ENCODE measurements at places on chromosomes 16 and 17.

GRCh38 chr17:61422116-61422799 lies 22.6 kb downstream of the TBX2 start:
- no peak for DNase-seq

DNA sequence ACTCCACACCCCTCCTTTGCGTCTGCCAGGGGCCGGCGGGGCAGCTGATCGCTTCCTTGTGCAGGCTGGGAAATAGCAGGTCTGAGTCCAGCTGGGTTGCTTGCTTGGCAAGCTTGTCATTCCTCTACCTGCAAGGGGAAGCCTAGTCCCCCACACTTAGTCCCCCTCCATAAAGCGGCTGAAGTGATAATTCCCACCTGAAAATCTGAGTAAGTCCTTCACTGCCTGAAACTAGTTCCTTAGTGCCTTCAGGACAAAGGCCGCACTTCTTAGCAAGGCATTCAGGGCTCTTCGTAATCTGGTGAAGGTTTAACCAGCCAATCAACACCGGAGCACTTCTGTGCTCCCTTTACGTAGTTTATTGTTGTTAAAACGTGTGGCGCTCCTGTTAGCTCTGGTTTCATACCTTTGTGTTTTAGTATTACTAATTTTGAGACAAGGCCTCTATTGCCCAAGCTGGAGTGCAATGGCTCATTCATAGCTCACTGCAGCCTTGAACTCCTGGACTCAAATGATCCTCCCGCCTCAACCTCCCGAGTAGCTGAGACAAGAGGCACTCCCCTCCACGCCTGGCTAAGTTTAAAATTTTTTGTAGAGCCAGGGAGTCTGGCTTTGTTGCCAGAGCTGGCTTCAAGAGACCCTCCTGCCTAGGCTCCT lies 817 bp downstream of the PSKH1 start:
- peak; percentile 64 for DNase-seq

GRCh38 chr17:1754430-1755112 lies 7.3 kb upstream of the SERPINF1 start:
- DNase-seq, result no peak

DNA sequence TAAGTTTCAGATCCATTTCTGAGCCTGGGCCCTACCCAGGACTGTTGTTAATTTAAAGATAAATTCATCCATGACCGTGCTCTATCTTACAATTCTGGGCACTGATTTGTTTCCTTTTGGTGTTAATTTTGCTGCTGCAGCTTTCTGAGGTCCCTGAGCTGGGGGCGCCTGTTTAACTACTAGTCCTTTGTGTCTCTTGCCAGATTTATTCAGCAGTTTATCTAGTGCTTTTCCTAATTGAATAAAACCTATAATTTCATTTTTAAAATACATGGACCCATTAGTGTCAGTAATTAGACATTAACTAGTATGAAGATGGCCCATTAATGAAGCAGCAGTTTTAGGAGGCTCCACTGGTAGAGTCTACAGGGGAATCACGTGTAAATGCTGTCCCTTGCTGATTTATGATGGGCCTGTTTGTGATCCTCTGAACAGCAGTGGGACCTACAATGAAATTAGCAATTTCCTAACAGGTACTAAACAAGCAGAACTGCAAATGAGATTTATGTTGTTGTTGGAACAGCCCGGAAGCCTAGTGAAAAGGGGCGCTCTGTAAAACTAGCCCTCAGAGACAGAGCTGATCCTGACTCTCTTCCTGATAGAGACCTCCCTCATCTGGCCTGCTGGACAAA lies 54.7 kb downstream of the HS3ST2 start:
- no peak for DNase-seq

DNA sequence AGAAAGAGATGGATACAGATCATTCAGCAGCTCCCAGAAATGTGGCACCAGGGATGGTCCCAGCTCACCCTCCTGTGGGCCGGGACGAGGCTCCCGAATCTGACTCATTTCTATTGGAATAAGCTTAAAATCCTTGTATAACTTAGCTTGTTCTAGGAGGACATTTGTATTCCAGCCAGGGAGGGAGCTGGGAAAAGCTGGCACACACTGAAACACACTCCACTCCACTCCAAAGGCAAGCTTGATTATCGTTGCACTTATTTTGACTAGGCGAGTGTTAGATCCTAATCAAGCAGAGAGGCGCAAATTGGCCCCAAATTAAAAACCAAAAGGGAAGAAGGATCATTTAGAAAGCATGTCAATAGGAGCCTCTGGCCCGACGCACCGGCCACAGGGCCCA lies 339.5 kb downstream of the HS3ST4 start:
- DNase-seq, result no peak

GRCh38 chr16:17070882-17071592 lies 399.7 kb downstream of the XYLT1 start:
- no peak for DNase-seq

DNA sequence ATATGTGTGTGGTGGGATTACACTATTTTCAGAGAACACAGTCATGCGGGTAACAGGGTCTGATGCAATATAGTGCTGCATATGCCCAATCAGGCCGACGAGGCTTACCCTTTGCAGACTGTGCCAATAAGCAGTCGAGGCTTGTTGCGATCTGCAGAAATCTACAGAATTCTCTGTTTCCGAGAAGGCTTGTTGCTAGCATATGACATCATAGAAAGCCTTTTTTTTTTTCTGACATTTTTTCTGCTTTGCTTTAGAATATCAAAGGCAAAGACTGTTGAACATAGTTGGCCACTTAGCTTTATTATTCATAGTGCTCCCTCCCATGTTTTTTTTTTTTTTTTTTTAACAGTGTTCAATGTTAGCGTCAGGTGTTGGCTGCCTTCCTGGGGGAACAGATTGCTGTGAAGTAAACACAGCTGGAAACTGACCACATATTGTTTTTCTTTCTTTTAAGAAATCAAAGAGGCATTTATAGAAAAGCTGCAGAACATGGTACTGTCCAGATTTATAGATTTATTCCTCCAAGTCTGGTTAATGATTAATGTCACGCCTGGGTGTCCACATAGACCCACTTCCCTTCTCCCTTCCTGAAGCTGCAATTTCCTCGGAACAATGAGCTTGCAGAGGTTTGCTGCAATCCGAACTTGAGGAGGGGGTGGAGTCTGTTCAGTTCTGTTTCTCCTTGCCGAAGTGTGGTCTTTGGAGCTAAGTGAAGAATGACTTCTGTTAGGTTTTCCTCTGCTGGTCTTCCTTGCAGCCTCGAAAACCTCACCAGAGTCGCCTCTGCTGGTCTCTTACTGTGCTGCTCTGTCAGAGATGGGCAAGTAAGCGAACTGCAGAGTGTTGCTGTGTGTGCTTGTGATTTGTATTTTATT lies 87.3 kb downstream of the MAP2K6 start:
- no peak for DNase-seq

GRCh38 chr17:12637015-12637414 lies 28.7 kb upstream of the MYOCD start:
- DNase-seq, result no peak

GRCh38 chr16:24396350-24397271 lies 140.5 kb downstream of the CACNG3 start:
- DNase-seq, result no peak

GRCh38 chr17:35542990-35543389 lies 5.5 kb upstream of the SLFN12L start:
- no peak for DNase-seq

DNA sequence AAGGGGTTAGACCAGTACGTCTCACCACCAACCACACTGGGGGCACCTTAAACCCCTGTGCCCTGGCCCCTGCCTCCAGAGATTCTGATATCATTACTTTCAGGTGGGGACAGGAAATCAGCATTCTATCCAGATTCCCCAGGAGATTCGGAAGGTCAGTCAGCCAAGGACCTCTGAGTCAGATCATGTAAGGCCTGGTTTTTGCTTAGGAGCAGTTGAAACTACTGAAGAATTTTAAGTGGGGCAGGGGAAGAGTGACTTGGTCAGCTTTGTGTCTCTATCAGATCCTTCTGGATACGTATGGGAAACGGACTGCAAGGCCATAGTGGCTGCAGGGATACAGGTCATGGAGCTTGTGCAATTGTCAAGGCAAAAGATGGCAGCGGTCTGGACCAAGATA lies 9.0 kb downstream of the EMP2 start:
- DNase-seq, result no peak

DNA sequence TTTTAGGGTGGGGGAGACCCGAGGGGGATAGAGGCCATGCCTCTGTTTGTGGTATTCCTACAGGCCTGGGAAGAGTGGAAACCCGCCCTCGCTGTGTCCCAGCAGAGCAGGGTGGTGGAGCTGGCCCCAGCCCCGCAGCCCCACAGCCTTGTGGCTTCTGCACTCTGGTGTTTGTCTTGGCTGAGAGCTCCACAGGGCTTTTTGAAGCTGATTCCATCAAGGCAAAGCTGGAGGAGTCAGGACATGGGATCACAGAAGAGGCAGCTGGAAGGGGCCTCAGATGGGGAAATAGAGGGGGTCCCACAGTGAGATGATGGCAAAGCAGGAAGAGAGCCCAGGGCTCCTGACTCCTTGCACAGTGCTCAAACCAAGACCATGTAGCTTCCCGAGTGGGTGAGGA lies 5.0 kb upstream of the WFIKKN2 start:
- no peak for DNase-seq

DNA sequence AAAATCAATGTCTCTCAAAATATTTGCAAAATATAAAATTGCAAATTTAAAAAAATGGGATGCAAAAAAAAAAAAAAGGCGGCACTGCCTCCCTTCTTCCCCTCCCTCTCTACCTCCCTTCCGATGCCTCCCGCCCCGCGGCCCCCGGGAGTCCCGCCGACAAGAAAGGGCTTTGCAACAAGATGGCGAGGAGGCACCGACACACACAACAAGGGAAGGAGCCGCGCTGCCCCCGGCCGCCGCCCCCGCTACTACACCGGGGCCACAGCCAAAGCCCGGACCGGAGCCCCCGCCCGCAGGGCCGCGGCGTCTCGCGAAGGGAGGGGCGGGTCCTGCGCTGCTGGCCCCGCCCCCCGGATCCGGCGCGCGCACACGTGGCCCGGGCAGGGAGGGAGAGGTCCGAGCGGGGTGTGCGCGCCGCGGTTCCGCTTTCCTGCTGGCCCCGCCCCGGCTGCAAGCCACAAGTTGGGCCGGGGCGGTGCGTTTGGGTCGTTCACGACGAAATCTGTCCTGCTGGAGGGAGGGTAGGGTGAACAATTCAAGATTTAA lies at the start of gene MNT:
TSS of gene MNT (minus strand) at position 184 of the 549 bp plus-strand sequence. CDS start 348 bp downstream, outside the sequence.
- peak; percentile 95 for DNase-seq

Data from glutamatergic neuron (in vitro differentiated cells).